Endothelial cell (in vitro differentiated cells): ENCODE measurements at places on chromosomes 2 and 18. TPM values are rescaled to one million over a fixed set of nuclear protein-coding genes. Genes with fewer than 3 reads are reported as not detected.

Gene AP1S3
- total RNA-seq, result 0.80 TPM

Gene FAM237A
- not detected for total RNA-seq

Gene CNGA3
- total RNA-seq, result 0.10 TPM

Gene SLC25A52
- 0.23 TPM for total RNA-seq

Gene STAT4
- total RNA-seq, result 1.1 TPM

Gene ELOA2
- not detected for total RNA-seq

- H3K4me1 ChIP-seq, result peaks cover 60% of the 10 kb centered on the region
- peak overlapping the region; percentile 34 for H3K4me3 ChIP-seq
- peaks cover 24% of the 10 kb centered on the region for H3K27me3 ChIP-seq
- DNase-seq, result no peak
- H3K27ac ChIP-seq, result peak overlapping the region; percentile 32
These were observed 111.6 kb downstream of the SMAD7 start for GRCh38 chr18:48838921-48839818.

GRCh38 chr2:120528051-120528692 lies 182.2 kb downstream of the INHBB start:
- peaks cover 17% of the 10 kb centered on the region for H3K27me3 ChIP-seq
- H3K36me3 ChIP-seq, result no peaks in the 10 kb centered on the region
- H3K4me1 ChIP-seq, result peaks cover 20% of the 10 kb centered on the region
- H3K4me3 ChIP-seq, result peak overlapping the region; percentile 3
- no peak overlapping the region for H3K27ac ChIP-seq

DNA sequence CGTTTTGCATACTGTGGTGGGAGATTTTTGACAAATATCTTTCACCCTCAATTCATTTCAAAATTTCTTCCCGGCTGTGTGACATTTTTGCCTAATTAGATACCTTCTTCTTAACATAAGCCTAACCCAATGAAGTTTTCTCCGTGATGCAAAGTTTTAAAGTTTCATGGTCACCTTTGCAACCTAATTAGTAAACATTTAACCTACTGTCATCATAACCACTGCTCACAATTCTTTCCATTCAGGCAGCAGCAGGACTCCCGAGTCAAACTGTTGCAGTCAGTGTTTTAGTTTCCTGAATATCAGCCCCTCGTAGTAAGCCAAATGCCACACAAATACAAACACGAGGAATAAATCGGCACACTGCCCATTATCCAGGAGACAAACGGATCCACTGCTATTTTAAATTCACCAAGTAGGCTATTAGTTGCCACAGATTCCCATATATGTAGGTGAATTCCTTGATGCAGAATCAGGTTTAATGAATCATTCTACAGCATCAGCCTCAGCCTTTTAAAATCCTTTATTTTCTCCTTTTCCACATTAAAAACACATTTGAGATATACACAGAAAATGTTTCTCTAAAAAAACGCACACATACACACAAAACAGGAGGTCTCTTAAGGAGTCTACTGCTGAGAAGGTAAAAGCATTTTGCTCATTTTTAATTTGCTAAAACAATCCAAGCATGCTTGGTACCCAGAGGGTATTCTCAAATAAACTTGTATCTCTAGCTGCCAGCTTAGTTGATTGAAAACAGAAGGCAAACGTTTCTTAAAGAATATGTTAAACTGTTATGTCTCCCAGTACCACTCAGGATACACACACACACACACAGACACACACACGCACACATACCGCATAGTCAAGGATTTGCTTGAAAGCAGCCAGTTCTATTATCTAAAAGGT lies 106.5 kb upstream of the KCTD1 start:
- H3K36me3 ChIP-seq, result peaks cover 5% of the 10 kb centered on the region
- H3K4me1 ChIP-seq, result peaks cover 24% of the 10 kb centered on the region
- DNase-seq, result no peak
- H3K4me3 ChIP-seq, result peak overlapping the region; percentile 84
- peaks cover 8% of the 10 kb centered on the region for H3K27me3 ChIP-seq

GRCh38 chr2:34738691-34739090 lies 1139.6 kb upstream of the FAM98A start:
- no peaks in the 10 kb centered on the region for H3K27me3 ChIP-seq
- H3K36me3 ChIP-seq, result no peaks in the 10 kb centered on the region
- peak; percentile 52 for DNase-seq
- no peak overlapping the region for H3K4me3 ChIP-seq
- no peak overlapping the region for H3K27ac ChIP-seq

- no peak overlapping the region for H3K4me3 ChIP-seq
- H3K27me3 ChIP-seq, result peaks cover 5% of the 10 kb centered on the region
- no peaks in the 10 kb centered on the region for H3K4me1 ChIP-seq
- no peaks in the 10 kb centered on the region for H3K36me3 ChIP-seq
- DNase-seq, result no peak
These were observed 61.9 kb downstream of the RRM2 start for GRCh38 chr2:10184421-10184820.
